ENCODE measurements at places on chromosomes 16 and 17.

DNA sequence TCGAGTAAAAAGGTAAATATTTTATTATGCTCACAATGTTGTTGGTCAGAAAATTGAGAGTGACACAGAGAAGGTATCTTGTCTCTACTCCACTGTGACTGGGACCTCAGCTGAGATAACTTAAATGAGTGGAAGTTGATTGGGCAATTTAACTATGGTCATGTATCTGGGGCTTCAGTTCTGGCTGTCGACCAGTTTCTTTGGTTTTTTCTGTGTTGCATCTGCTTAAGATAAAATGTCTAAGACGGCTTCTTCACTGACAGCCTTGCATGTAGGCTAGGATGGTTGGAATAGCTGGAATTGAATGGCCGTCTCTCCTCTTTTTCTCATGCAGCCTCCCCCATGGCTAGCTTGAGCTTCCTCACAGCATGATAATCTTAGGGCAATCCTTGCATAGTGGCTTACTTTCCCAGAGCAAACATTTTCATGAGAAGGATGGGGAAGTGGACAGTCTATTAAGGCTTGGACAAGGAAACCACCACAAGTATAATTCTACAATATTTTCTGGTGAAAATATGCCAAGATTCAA, 433.7 kb downstream of the KIF2B start:
- no peak for DNase-seq

- DNase-seq: no peak
These were observed 223.2 kb upstream of the PSMD7 start for GRCh38 chr16:74073456-74073855.

DNA sequence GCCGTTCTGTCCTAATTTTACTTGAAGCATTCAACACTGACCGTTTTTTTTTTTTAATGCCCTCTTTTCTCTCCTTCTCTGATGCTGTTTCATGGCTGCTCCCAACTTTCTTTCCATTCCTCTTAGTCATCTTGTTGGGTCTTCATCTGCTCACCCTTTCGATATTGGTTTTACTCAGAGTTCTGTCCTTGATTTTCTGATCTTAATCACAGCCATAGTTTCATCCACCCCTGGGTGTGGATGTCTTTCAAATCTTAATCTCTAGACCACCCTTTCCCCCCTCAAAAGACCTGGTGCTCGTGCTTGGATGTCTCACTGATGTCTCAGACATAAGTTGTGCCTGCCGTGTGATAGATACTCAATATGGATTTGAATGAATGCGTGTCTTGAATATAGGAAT, 22.4 kb downstream of the NDEL1 start:
- DNase-seq: no peak

DNA sequence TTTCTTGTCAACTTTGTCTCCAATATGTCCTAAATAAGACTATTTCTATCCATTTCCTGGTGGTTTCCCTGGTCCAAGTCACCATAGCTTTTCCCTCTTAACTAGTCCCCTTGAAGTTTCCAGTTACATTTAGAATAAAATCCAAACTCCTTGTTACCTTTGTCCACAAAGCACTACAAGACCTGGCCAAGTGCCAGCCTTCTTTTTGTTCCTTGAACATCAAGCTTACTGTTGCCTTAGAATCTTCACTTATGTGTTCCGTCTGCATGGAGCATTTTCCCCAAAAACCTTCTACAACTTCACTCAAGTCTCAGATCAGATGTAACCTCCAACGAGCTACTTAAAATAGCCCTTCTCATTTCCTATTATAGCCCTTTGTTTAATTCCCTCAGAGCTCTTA, 101.4 kb downstream of the ITFG1 start:
- DNase-seq: no peak

DNA sequence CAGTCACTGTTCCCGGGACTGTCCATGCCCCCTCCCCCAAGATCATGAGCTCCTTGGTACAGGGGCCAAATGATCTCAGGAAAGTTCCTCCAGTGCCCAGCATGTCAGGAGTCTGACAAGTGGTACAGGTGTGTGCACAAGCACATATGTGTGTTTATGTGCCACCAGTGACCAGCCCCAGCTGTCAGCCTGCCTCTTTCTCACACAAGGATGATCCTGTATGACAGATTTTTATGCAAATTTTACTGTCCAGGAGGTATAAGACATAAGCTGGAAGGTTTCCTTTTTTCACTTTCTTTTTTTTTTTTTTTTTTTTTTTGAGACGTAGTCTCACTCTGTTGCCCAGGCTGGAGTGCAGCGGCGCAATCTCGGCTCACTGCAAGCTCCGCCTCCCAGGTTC, 31.4 kb upstream of the GFOD2 start:
- no peak for DNase-seq

Measured in right renal cortex interstitium (tissue), 3 donors.